ENCODE measurements at places on chromosomes 7 and 10.
A peak's percentile ranks its signal among the peaks of the same experiment; 100 is the strongest.

DNA sequence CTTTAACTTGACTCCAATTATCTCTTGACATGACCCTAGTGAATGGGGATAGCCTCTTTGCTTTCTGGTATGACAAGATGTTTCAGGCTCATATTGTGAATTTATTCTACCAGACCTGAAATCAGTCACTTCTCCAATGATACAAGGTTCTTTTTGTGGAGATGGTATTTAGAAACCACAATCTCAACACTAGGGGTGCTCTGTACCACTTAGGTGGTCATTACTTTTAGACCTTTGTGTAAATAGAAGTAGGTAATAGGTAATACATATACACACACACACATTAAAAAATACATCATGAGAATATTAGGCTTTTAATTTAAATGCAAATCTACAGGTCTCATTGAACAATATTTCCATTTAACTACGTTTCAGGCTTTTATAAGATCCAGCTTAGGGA is 199.0 kb upstream of the RHOBTB1 start:
- no peak for DNase-seq

DNA sequence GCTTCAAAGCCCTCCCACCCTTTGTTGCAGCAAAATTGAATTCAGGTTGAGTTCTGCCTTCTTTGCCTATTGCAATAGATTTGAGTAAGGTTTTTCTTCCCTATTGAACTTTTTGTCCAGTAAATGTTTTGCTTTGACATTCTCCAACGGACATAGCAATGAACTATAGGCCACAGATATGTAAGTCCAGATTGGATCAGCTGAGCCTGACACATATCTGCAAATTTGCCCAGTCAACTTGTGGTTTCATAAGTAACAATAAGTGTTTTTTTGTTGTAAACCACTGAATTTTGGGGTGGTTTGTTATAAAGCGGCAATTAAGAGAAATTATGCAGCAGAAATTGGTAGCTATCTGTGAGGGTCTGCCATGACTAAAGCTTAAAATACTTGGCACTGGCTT is 332.1 kb upstream of the SORCS1 start:
- no peak for DNase-seq

GRCh38 chr10:12513003-12513365 is 163.6 kb downstream of the CAMK1D start:
- no peak for DNase-seq

DNA sequence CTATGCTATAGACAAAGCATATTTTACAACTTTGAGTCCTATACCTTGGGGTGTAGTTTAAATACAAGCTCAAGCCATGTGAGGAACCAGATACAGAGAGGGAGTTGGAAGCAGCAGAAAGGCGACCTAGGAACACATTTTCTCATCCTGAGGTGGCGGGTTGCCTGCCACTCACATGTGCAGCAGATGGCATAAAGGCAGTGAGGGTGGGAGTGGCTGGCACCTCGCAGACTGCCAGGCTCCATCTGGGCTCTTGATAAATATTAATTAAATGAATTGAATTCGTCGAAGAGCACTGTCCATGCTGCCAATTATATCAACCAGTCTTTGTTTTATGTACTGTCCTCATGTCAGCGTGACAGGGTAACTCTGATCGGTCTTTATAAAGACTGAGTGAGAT is 79.0 kb upstream of the SEMA3C start:
- no peak for DNase-seq

GRCh38 chr7:141844256-141844655 is 3.0 kb upstream of the PRSS37 start:
- DNase-seq = no peak

DNA sequence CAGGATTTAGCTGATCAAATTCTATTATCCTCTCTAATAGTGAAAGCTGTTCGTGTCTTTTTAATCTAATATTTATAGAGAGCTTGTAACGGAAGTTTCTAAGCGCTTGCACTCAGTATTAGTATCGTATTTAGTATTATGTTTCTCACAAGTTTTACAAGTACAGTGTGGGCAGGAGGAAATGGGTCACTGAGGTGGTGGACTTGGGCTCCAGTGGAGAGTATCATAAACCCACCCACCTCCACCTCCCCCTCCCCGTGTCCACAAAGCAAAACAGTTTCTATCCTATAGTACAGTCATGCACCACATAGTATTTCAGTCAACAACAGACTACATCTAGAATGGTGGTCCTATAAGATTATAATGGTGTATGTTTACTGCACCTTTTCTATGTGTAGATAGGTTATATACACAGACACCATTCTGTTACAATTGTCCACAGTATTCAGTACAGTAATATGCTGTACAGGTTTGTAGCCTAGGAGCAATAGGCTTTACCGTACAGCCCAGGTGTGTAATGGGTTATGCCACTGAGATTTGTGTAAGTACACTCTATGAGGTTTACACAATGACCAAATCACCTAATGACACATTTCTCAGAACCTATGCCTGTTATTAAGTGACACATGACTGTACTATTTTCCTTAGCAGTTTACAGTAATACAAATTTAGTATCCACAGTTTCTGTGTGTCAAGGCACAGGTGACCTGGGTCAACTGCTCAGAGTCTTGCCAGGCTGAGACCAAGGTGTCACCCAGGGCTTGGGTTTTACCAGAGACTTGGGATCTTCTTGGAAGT is 1021.3 kb upstream of the C7orf33 start:
- DNase-seq = no peak

DNA sequence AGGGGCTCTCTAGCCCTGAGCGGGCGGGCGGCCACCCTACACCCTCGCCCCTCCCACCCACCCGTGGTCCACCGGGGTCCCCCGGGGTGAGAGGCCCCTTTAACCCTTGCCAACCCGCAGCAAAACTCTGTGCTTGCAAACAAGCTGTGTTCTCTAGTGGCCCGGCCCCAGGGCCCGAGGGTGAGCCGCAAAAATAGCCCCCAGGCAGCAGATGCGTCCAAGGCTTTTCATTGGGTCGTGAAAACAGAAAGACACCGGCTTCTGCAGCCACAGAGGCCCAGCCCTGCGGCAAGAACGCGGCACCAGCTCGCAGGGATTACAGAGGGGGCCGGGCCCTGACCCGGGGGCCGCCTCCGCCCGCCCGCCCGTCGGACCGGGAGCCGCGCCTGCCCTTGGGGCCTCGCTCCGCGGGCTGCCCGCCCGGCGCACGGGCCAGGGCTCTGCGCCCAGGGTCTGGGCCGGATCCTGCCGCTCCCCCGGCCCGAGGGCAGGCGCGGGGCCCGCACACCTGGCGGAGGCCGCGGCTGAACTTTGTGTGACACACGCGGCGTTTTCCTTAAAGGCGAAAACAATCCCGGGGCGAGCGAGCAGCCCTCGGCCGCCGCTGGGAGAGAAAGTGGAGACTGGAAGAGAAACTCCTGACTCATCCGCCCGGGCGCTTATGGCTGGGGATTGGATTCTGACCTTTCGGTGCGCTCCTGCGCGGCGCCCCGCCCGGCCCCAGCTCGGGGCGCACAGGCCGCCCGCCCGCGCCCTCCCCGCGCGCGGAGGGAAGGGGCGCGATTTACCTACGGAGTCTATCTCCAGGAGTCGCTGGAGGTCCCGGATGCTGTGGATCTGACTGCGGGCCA is 2.8 kb downstream of the PDGFA start:
- no peak for DNase-seq

DNA sequence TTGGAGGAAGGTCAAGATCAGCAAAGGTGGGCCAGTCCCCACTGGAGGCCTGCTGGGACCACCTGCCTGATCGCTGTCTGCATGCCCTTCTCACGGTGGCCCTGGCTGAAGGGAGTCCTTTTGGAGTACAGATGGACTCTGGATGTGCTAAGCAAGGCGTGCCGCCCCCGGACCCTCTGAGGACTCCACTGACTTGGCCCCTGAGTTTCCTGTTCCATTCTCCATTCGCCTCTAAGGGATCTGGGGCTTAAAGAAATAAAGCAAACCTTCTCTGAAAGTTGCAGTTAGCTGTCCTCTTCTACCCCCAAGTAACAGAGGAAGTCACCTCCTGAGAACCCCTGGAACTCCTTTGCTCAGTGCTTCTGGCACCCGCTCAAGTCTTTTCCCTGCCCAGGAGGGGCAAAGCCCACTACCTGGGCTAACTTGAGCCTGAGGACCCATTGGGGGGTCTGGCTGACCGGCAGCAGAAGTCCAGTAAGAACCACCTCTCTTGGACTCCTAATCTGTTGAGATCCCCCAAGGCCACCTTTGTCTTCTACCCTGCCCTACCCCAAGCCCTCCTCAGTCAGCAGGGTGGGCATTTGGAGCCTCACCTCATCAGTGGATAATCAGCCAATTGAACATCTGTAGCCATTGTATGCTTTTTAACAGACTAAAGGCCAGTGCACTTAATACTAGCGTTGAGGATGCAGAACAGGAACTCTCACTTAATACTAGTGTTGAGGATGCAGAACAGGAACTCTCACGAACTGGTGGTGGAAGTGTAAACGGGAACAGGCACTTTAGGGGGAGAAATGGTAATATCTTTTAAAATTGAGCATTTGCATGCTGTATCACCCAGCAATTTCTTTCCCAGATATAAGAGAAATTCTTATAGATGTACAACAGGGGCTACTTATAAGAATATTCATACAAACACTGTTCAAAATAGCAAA is 2.2 kb downstream of the TBATA start:
- no peak for DNase-seq

- DNase-seq = no peak
These were observed 90.3 kb downstream of the SRPK2 start for GRCh38 chr7:105298439-105298894.

- no peak for DNase-seq
These were observed 197.4 kb downstream of the AHR start for GRCh38 chr7:17495655-17496394.

GRCh38 chr7:97218767-97219166 is 101.3 kb downstream of the SDHAF3 start:
- DNase-seq = peak; percentile 4

- DNase-seq = no peak
These were observed at the start of gene DLX6 for GRCh38 chr7:97005183-97006054. TSS of gene DLX6 (plus strand) at chr7:97005553. CDS start at chr7:97005978, 425 bp downstream.

DNA sequence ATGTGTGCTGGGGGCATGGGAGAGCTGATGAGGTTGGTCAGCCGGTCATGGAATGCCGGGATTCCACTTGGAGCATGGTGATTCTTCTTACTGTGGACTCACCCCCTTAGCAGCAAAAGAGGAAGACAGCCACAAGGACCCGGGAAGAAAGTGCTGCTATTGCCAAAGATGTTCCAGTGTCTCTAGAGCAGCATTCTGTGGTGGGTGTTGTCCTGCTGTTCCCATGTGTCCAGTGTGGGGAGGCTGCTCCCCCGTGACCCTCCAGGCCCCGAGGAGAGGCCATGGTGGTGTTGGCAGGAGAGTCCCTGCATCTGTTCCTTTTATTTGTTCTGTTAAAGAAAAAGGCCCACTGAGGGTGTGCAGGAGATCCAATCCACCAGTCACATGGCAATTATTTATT is 499.4 kb downstream of the RPS24 start:
- no peak for DNase-seq

GRCh38 chr7:15765753-15766152 is 79.3 kb upstream of the MEOX2 start:
- no peak for DNase-seq

GRCh38 chr10:49177391-49178355 is 10.5 kb downstream of the TMEM273 start:
- DNase-seq = peak; percentile 66

- DNase-seq = no peak
These were observed 274.7 kb downstream of the NRG3 start for GRCh38 chr10:82149674-82150073.

- no peak for DNase-seq
These were observed 275.4 kb downstream of the GRID1 start for GRCh38 chr10:86091216-86091615.

GRCh38 chr7:23539494-23539907 is 7.7 kb upstream of the TRA2A start:
- no peak for DNase-seq

- DNase-seq = no peak
These were observed 125.7 kb downstream of the RGS10 start for GRCh38 chr10:119416855-119417254.

- DNase-seq = no peak
These were observed 1.5 kb downstream of the FRAT1 start for GRCh38 chr10:97320480-97321031.

GRCh38 chr7:46939089-46939488 is 642.8 kb downstream of the TNS3 start:
- no peak for DNase-seq

GRCh38 chr7:89023877-89024276 is 228.3 kb upstream of the TEX47 start:
- peak; percentile 3 for DNase-seq

DNA sequence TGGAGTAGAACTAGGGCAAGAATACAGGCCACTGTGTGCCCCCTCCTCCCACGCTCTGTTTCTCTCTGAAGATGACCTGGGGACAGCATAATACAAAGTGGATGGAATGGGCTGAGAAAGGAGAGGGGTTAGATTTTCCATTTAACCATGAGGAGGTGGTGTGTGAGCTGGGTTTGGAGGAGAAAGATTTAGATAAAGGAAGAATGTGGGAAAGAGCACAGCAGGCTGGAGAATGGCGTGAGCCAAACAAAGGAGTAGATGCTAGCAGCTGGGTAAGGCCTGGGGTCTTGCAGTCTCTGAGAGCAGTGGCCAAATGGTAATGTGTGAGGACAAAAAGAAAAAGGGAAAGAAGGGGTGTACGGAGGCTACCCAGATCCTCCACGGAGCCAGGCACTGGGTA is 8.6 kb downstream of the PNLIPRP2 start:
- no peak for DNase-seq

GRCh38 chr10:131013281-131013912 is 298.1 kb downstream of the TCERG1L start:
- DNase-seq = no peak

DNA sequence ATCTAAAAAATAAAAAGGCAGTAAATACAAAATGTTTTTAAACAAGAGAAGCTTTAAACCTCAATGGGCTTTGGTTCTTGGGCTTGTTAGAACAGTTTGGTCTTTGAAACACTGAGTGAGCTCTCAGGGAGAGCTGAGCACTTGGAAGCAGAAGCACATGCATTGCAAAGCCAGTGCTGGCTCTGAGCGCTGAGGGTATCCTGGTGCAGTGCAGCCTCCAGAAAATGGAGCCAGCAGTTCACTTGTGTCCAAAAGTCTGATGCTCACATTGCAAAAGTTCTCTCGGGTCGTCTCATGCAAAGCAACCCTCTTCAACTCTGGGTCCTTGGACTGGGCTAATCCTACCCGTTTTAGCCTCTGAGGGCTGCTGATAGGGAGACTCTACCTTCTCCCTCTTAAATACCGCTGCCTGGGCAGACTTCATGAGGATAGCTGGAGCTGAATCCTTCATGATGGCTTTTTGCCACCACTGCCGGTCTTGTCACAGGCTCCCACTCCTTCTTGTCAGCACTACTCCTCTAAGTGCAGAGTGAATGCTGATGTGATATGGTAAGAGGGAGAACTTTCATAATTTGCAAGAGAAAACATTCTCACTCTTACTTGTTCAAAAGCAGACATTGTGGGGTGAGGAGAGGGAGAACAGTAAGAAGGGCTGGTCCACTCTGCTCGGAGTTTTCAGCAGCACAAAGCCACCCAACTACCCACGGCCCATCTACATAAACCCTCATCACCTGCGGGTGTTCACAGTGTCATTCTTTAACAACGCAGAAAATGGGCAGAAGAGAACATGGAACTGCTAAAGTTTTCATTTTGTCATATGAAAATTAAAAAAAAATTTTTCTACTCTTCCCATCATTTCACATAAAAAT is 42.2 kb upstream of the BMPER start:
- DNase-seq = no peak

GRCh38 chr10:86361156-86362128 is 5.2 kb downstream of the GRID1 start:
- DNase-seq = no peak

Data from skeletal muscle cell (primary cell).